T-cell (primary cell): ENCODE measurements at places on chromosomes 1 and 21.
A peak's percentile ranks its signal among the peaks of the same experiment; 100 is the strongest.

DNA sequence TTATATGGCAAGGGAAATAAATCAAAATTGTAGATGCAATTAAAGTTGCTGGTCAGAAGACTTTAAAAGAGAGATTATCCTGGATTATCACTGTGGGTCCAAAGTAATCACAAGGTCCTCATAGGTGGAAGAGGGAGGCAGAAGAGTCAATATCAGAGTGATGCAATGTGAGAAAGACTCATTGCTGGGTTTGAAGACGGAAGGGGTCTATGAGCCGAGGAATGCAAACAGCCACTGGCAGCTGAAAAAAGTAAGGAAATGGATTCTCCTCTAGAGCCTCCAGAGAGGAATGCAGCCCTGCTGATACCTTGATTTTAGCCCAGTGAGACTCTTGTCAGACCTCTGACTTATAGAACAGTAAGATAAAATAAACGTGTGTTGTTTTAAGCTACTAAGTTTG is 59.8 kb upstream of the MUTYH start:
- no peak for DNase-seq

DNA sequence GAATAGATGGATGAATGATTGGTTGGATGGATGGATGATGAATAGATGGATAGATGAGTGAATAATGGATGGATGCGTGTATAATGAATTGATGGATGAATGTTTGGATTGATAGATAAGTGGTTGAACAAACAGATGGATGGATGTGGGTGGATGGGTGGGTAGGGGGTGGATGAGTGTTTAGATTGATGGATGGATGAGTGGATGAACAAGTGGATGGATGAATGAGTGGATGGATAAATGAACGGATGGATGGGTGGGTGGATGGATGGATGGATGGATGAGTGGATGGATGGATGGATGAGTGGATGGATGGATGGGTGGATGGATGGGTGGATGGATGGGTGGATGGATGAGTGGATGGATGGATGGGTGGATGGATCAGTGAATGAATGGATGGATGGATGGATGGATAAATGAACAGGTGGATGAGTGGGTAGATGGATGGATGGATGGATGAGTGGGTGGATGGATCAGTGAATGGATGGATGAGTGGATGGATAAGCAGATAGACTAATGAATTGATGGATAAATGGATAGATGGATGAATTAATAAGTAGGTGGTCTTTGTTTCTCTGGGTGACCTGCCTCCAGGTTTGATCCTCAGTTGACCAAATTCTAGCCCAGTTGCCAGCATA is 64.3 kb downstream of the SPSB1 start:
- DNase-seq, result no peak

DNA sequence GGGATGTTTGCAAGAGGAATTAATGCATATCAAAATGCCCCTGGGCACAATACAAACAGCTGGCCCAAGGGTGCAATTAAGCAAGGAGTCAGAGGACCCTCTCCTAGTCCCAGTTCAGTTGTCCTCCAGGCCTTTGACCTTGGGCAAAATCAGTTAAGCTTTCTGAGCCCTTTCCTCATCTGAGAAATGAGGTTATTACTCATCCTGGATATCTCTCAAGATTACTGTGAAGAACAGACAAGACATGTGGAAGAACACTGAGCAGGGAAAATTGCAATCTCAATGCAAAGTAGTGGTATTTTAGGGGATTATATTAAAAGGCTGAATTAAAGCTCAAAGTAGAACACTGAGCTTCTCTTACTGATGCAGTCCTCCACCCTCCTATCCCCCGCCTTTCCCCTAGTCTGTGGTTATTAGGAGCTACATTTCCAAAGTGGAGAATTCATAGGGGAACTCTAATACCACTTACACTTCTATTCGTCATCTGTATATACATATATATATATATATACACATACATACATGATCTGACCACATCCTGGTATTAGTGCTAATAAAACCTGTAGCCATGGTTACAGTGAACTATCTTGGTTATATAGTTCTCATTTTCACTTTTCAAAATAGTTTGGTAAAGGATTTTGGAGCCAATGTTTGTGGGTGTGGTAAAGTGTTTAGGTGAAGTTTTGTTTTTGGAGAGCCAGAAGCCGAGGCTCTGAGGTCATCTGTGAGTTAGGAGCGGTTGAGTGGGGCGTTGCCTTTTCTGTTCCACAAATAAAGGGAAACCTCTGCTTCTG is 18.1 kb downstream of the KIAA0040 start:
- DNase-seq, result peak; percentile 5

DNA sequence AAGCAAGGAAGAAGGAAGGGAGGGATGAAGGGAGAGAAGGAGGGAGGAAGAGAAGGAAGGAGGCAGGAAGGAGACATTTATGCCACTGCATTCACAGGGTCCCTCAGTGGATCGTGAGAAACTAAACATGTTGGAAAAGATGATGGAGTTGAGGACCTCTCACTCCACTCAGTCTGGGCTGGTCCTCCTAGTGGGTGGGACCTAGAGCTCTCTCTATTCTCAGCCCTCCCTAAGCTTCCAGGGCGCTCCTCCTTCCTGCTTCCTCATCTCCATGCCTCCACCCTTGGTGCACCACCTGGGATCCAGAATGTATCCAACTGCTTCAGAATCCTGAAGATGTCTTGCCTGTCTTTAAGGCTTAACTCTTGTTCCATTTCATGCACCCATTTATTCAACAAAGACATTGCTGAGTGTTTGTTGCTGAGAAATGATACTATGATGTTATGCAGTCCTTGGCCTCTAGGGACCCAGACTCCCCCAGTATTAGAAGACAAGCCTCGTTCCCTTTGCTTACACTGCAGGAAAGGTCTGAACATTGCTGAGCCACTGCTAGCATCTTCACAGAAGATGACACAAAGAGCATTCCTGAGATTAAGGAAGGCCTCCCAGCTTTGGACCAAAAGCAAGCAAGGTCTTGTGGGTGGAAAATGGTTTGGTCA is 88.5 kb downstream of the BEND5 start:
- DNase-seq, result no peak
